ENCODE measurements at places on chromosomes 11 and 22. TPM values are rescaled to one million over a fixed set of nuclear protein-coding genes. Genes with fewer than 3 reads are reported as not detected.

Gene APLNR
- not detected for total RNA-seq

Gene CLMP
- 0.55 TPM for total RNA-seq

Gene IL17REL
- not detected for total RNA-seq

Gene APOA1
- total RNA-seq: not detected

Gene AP2A2
- total RNA-seq: 87.4 TPM

Gene DDX25
- total RNA-seq: not detected

Gene A4GALT
- total RNA-seq: not detected

Gene MFRP
- total RNA-seq: not detected

Gene ASRGL1
- total RNA-seq: 1.2 TPM

Gene FAM168A
- 21.9 TPM for total RNA-seq
